Common myeloid progenitor, CD34-positive (primary cell): ENCODE measurements at places on chromosomes 3 and 15.

DNA sequence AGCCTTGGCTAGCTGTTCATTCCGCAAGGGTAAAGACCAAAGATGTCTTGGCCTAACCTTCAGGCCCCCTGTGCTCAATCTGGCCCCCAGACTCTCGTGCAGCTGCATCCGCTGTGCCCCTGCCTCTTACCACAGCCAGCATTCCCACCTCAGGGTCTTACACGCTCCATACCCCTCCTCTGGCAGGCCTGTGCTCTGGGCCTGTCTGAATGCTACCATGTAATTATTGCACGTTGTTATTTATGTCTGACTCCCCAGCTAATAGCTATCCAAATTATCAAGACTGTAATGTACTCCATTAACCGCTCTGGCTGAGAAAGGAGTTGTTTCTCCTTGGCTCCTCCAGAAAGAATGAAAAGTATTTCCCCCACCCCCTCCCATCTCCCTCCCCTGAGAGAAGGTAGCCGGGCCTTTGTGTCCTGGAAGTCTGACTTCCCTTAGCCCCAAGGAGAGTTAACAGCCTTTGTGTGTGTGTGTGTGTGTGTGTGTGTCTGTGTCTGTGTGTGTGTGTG lies 54.5 kb upstream of the UBE2E1 start:
- no peak for DNase-seq

- no peak for DNase-seq
Measured at GRCh38 chr3:51786267-51786666, 7.2 kb upstream of the IQCF6 start.

DNA sequence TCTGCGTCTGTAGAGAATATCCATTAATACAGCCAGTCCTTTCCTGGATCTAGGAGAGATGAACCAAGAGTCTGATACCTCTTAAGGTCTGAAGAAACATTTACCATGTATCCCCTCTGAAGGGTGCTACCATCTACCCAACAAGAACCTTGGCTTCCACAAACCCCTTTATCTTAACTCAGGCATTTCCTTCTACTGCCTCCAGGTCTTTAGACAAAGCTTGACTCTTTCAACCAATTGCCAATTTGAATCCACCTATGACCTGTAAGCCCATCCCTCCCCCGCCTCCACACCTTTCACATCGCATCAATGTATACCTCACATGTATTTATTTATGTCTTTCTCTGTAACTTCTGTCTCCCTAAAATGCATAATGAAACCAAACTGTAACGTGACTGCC lies 139.5 kb downstream of the SNRK start:
- no peak for DNase-seq

DNA sequence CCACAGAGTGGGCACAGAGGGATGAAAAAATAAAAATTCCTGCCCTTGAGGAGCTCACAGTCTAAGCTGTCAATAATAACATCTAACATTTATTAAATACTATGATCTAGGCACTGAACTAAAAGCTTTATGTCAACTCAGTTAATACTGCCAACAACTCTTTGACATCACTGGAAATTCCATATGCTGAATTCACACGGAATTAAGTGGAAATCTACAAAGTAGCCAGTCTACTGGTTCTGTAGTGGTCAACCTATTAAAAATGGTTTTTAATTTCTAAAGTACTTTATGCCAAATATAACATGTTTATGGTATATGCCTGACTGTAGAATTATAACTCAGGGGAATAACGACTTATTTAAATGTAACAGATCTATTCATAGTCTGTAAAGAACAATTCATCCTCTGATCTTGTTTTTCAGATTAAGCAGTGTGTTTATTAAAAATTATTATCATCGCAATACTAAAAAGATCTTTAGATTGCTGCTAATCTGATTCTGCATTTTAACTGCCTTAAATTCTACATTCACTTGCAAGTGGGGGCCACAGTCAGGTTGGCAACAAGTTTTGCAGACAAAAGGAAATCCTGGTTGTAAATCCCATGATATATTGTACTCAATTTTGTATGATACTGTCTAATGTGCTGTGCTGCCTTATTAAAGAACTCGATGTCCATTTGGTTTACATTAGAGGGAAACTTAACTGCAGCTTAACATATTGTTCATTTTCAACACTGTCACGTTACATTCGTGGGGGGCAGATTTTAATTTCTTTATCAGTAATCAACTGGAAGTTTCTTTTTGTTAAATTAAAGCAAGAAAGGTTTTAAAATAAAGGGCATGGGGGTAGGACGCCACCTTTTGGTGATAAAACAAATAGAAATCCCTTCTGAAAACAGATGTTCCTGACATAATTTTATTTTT lies 2.6 kb upstream of the FOXP1 start:
- peak; percentile 67 for DNase-seq

GRCh38 chr15:56758770-56759449 lies 25.6 kb upstream of the ZNF280D start:
- no peak for DNase-seq

- no peak for DNase-seq
Measured at GRCh38 chr15:95265419-95265997, 1034.1 kb downstream of the MCTP2 start.

DNA sequence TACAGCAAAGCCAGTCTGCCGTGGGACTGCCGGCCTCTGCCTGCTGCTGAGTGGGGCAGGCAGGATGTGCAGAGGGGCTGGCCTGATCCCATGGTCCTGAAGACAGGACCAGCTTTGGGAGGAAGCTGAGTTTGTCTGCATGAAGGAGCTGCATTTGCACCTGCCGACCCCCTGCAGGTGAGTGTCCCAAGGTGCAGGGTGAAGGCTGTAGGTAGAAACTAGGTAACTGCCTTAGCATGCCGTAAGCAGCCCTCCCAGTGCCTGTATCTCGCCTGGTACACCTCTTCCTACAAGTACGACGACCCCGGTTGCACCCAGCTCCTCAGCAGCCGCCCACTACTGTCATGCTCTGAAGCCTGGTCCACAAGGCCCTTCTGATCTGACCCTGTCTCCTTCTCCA lies 34.9 kb downstream of the AMOTL2 start:
- no peak for DNase-seq

GRCh38 chr3:12222775-12223485 lies 64.2 kb upstream of the TIMP4 start:
- no peak for DNase-seq

DNA sequence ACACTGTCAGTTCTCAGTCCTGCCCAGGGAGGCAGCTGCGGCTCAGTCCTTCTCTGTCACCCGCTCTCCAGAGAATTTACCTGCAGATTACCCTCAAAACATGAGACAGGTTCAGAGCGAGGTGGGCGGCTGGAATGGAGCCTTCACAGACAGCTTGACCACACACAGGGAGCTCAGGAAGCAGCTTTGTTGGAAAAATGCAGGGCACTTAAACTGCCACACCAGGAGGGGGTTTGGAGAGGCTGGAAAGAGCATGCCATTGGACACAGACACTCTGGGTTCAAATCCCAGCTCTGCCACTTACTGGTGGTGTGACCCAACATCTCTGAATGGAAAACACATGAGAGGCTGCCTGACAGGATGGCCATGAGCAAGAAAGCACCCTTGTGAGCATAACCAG lies 290.8 kb upstream of the LRRFIP2 start:
- DNase-seq, result no peak

DNA sequence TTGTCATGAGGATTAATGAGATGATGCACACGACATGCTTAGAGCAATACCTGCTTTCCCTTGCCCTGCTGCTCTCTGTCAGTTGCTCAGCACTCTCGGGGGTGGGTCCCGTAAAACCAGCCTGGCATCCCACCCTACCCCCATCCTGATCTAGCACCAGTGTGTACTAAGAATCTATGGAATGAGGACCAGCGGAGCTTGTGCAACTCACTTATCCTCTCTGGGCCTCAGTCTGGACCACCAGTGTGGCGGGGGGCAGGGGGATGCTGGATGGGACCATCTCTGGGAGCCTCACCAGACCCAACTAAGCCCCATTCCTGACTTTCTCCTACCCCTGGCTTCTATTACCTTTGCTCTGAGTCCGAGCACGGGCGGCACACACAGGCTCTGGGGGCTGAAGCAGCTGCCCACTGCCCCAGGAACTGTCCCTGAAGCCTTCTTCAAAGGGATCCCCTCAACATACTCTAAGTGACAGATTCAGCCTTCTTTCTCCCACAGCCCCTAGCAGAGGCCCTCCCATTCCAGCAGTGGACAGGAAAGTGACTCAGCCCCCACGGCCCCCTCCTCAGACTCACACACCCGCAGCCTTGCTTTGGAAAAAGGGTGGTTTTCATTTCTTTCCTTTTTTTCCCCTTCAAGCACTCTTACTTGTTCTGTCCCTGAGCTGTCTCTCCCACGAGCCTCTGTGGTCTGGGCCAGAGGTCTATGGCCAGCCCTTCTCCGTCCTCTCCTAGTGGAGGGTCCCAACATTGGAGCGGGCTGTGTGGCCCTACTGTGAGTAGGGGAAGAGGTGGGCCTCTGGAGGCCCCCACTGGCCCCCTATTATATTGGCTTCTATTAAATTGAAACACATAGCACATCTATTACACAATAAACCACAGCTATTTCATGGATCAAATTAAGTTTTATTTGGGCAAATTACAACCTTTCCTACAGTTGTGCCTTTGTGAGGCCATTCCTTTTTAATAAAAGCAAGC lies 100.3 kb downstream of the SMAD6 start:
- peak; percentile 33 for DNase-seq

DNA sequence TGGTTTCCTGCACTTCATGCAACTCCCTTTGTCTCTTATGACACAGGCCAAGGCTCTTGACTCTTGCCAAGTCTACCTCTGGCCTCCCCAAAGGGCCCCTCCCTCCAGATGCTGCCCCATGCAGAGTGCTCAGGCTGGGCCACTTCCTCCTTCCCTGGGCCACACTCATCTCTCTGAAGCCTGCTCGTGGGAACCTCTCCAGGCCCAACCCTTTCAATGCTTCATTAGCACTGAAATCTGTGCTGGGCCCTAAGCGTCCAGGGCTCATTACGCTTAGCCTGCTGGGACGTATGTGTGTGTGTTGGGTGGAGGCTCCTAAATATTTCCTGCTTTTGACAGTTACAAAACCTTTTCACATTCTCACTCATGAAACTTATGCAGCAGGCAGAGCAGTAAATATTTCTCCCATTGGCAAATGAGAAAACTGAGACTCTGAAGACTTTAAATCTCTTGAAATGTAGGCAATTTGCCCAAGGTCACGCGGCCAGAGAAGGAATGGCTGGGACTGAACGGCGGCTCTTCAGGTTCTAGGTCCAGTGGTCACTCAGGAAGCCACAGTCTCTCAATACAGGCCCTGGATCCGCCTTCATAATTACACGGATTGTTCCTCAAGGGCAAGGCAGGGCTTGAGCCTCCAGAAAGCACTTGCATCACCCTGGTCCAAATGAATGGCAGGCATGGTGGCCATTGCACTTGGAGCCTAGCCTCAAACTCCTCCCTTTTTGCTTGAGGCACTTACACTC lies 241.7 kb upstream of the HES1 start:
- no peak for DNase-seq

- no peak for DNase-seq
Measured at GRCh38 chr3:70421506-70421905, 109.1 kb upstream of the MDFIC2 start.

- peak; percentile 56 for DNase-seq
Measured at GRCh38 chr3:127820221-127820825, 2.0 kb downstream of the MGLL start.

DNA sequence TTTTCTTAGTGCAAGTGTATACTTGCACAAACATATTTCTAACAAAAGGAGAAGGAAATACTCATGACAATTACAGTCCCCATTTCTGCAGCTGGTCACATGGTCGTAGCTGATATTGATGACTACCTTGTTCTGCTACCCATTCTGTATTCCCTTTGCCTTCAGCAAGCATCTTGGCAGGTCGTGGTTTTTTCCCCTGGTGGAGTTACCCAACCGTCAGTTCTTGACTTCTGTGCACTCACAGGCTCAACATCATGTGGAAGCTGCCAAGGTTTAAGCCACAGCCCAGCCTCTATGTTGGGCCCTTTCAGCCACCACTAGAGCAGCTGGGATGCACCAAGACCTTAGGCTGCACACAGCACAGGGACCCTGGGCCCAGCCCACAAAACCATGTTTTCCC lies 56.1 kb downstream of the VGLL3 start:
- DNase-seq, result no peak

DNA sequence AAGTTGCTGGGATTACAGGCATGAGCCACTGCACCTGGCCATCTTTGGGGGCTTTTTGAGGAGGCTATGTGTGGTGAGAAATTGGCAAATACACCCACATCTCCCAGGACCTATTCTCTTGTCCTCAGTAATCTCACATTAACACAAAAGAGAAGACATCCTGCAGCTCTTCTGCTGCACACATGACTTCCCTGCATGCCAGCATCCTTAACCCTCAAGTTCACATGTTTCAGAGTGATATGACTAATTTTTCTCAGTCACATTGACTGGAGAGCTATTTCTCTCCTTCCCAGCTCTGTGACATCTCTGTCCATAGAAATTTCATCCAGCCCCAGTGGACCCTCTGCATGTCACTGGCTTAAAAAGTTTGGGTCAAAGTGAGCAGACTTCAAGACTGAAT lies 1.9 kb upstream of the SKIC8 start:
- DNase-seq, result no peak

DNA sequence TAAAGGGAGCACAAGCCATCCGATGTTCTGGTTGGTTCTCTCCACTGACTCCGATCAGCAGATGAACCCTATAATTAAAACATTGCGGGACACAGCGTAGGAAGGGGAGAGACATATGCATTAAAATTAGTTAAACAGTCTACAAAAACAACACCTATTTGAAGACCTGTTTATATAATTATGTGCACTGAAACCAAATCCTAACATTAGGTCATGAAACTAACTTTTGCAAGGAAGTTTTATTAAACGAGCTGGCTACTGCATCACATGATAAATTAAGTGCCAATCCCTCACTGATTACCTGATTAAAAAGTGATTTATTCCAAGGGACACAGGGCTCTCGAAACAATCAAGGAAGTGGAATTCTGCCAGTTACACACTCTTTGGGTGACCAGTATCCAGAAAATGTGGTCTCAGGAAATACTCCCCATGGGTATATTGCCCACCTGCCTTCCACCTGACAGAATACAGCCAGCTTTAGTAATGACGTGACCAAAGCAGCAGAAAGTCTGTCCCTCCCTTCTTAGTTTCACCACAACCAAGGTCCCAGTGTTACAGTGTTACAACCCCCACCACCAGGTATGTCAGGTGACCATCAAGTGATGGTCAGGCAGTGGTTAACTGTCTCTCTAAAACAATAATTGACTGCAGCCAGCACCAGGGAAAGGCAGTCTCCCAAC lies 69.5 kb downstream of the HERC1 start:
- no peak for DNase-seq

DNA sequence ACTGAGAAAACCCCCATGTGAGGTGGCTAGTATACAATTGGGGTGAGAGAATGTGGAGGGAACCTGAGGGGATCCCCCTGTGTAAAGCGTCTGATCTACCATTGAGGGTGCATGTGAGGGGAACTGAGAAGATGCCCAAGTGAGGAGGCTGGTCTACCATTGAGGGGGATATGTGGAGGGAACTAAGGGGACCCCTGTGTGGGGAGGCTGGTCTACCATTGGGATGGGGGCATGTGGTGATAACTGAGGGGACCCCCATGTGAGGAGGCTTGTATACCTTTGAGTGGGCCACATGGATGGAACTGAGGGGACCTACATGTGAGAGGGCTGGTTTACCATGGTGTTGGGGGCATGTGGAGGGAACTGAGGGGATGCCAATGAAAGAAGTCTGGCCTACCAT lies 160.8 kb downstream of the FBLN2 start:
- no peak for DNase-seq

- DNase-seq, result peak; percentile 12
Measured at GRCh38 chr3:118628704-118629341, 405.8 kb downstream of the IGSF11 start.
